ENCODE measurements at places on chromosomes 3 and 15.

DNA sequence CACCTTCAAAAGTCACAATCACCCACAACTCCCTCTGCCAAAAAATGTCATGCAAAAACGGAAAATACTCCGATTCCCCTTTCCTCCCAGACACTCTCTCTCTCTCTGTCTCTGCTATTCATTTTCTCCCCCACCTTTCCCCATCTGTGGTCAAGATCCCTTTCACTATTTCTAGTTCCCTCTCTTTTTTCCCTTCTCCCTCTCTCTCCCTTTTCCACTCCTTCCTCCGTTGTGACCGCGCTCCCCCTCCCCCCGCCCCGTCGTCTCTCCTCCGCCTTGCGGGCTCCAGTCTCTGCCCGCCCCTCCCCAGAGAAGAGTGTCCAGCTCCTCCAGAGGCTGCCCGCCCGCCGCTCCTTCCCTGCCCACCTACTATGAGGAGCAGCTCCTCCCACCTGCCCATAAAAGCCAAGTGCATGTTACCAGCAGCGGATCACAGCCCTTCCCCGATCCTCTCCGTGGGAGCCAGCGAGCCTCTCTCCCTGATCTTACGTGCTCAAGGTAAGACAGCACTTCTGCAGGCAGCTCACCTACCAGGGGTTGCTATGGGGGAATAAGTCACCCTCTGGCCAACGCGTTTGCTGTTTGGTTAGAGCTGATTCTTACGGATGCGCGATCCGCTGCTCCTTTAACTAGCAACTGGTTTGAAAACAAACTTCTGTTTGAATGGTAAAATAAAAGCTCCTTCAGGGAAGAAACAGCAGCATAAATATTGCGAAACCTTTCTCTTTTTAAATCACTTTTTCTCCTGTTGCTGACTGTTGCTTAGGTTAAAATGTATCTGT lies at the start of gene COL8A1:
Gene COL8A1 (plus strand): TSS at position 428 of the 782 bp plus-strand sequence. CDS start 152,089 bp downstream, outside the sequence.
- DNase-seq = no peak

- no peak for DNase-seq
Observed at GRCh38 chr15:65791335-65792137, 557 bp downstream of the DENND4A start.

DNA sequence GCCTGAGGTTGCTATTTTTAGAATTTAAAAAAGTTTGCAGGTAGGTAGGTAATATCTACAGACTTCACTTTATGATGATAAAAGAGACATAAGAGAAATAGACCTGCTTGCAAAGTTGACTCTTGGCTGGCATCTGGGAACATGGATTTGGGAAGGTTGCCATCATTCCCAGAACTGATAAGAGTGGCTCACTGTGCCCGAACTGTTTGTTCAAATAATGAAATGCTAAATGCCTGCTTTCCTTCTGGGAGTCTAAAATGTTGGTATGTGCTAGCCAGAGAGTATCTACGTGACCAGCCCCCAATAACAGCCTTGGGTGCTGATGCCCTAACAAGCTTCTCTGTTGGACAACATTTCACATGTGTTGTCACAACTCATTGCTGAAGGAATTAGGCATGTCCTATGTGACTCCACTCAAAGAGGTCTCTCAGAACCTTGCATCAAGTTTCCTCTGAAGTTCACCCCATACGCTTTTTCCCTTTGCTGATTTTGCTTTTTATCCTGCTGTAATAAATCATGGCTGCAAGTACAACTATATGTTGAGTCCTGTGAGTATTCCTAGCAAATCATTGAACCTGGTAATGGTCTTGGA lies 95.5 kb downstream of the FHIT start:
- no peak for DNase-seq

DNA sequence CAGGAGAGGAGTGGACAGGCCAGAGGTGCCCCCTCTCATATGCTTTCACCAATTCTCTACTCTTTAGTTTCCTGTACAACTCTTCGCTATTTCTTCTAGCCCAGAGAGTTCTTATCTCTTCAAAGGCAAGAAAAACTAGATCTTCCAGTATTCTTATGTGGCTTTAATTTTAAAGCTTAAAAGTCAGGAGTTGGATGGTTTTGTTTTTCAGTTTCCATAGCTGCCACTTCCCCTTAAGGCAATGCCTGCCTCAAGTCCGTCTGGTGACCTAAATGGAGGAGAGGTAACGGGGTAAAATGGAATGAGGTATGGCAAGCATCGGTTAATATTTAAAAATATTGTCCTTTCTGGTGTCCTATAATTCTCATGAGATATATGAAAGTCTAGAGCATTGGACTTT lies 11.4 kb upstream of the VGLL3 start:
- DNase-seq = no peak

DNA sequence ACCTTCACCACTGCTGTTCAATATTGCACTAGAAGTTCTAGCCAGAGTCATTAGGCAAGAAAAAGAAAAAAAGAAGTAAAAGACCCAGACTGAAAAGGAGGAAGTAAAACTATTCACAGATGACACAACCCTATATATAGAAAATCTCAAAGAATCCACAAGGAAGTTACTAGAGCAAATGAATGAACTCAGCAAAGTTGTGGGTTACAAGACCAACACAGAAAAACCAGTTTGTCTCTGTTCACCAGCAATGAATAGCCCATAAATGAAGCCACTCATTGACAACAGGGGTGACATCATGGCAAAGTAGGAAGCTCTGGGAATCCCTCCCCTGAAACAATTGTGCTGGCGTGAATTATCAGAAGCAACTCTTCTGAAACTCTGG lies 4.6 kb downstream of the CFAP100 start:
- no peak for DNase-seq

DNA sequence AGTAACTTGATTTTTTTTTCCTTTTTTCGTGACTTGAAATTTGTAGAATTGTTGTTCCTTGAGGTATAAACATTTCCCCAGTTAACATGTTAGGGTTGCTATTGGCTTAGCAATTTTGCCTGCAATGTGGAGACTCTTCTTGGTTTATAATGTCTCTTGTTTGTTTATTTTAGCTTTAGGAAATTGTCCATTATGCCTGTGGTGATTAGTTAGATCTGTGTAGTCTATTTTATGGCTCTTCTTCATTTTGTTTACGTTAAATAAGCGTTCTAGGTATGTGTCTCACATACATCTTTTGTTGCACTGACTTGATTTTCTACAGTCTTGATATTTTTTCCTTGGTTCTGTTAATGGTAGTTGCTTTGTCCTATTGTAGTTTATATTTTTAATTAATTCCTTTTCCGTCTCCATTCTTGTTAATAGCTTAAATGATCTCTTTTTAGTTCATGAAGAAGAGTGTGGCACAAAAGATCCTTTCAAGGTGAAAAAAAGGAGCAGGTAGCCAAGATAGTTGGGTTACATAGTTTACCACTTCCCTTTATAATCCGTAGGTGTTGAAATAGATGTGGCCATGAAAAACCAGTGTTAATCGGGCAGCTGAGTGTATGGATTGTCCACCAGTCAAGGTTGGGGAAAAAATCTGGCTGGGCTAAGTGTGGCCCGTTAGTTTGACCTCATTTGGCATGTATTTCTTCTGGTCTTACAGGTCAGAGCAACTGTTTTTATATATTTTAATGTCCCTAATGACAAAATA lies 12.1 kb downstream of the IQGAP1 start:
- no peak for DNase-seq

DNA sequence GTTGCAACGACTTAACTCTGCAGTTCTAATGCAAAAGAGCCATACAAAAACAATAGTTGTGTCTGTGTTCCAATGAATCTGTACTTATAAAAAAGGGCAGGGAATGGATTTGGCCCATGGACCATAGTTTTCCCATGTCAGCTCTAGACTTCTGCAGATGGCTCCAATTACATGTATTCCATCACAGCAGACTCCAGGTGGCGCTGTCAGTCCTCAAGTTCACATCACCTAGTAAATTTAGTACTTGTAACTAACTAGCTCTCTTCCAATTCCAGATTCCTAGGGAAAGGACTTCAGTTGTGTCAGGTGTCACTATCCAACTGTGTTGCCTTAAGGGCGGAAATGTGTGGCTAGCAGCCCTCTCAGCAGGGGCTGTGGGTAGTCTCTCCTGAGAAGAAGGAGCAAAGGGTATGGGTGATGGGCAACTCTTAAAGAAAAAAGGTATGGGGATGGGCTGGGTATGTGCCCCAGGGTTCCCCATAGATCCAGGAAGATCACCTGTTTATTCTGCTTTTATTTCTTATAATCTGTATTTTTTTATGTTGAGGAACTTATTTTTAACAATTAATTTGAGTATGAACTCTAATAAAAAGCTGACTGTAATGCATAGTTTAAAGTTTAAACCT lies 36.2 kb downstream of the BBS4 start:
- DNase-seq = peak; percentile 58

DNA sequence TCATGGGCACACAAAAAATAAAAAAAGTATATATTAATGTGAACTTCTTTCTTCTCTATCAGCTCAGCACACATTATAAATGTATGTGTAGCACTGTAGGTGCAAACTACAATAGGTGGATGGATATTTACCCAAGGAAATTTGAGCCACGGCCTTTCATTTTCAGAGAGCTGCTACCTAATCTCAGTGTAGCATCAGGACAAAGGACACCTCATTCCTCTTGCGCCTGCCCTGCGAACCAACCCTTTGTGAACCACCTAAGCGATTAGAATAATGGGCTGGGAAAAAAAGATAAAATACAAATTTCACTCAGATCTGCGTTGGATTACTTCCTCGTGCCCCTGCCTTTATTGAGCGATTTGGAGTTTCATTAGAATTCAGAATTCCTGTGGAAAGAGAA lies 263.2 kb downstream of the NR2F2 start:
- no peak for DNase-seq

GRCh38 chr15:85142312-85142711 lies 160.7 kb downstream of the PDE8A start:
- no peak for DNase-seq

DNA sequence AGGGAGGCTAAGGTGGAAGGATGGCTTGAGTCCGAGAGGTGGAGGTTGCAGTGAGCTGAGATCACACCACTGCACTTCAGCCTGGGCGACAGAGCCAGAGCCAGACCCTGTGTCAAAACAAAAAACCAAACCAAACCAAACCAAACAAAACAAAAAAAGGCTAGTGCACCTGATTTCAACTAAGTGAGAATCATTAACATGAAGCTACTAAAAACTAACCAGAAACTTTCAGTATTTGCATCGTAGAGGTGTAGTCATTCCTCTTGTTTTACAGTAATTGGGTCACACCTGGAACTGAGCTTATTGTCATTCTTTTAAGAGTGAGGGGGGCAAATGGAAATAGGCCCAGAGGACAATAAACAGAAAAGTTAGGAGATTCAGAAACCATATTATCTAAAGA lies 58.5 kb downstream of the ST6GAL1 start:
- no peak for DNase-seq

DNA sequence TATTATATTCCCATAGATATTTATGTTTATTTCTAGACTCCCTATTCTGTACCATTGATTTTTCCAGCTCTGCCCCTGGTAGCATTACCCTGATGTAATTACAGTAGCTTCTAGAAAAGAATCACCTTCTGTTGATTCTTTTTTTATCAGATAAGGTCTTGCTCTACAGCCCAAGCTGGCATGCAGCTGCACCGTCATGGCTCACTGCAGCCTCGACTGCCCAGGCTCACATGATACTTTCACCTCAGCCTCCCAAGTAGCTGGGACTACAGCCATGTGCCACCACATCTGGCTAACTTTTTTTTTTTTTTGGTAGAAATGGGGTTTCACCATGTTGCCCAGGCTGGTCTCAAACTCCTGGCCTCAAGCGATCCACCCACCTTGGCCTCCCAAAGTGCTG lies 41.8 kb downstream of the SLC24A1 start:
- no peak for DNase-seq

DNA sequence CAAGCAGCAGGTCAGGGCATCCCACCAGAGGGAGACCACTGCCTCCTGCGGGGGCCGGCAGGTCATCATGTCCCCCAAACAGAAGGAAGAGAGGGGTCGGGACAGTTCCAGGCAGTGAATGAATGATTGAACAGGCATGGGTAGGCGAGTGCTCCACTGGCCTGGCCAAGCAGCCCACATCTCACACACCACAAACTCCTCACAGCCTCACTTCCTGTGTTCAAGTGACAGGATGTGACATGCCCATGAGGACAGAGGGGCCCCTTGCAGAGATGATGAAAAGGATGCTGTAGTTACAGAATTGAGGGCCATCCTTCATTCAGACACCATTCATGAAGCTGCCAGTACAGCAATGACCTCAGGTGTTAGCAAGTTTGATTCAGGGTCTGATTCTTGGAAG lies 3.7 kb downstream of the IQSEC1 start:
- peak; percentile 21 for DNase-seq

GRCh38 chr3:184284696-184285095 lies 8.9 kb downstream of the ECE2 start:
- no peak for DNase-seq

DNA sequence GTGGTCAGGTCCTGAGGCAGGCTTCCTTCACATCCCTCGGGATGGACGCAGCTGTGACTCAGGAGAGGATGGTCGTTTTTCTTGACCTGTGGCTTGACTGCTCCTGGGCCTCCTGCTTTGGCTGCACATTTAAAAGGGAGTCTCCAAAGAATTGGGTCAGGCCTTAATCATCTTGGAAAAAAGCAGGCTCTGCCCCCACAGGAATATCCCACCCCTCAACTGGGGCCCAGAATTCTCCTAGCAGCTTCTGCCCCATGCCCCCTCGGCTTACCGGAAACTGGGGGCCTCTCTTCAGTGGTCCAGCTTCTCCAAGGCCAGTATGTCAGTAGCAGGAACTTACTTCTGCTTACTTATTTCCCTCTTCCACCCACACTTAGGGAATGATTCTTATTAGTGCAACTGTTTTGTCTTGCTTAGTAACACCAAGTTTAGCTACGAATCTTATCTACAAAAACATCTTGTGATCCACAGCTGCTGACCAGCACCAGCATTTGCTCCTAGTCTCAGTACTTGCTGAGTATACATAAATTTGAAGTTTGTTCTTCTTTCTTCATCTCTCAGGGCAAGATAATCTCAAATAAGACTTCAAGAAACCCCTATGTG lies 35.7 kb downstream of the ATG7 start:
- no peak for DNase-seq

DNA sequence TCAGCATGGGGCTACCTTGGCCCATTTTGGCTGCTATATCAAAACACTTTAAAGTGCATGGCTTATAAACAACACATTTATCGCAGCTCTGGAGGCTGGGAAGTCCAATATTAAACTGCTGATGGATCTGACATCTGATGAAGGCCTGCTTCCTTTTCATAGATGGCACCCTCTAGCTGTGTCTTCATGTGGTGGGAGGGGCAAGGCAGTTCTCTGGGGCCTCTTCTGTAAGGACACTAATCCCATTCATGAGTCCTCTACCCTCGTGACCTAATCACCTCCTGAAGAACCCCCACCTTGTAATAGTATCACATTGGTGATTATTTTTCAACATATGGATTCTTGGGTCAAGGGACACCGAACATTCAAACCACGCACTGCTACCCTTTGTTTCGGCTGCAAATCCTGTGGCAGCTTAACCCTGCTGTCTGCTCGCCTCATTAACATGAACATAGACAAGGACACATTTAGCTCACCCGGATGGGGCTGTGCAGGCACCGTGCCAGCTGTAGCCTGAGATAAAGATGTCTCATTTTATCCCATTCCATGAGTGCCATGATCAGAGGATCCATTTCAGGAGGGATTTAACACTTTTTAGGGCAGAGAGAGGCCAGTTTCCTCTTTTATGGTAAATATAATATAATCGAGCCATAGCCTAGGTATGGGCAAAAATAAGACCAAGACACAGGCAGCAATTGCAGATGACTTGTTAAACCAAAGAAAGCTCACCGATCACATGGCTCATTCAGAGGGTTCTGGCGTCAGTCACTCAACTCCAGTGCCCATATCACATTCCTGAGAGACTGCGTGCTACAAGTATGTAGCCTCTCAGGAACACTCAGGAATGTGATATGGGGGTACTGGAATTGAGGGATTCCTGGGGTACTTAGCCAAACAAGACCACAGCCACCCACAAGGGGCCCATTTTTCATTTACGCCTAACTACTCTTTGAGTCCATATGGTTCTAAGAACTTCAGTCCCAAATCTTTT lies 251.1 kb upstream of the ST8SIA2 start:
- DNase-seq = no peak
